ENCODE measurements at places on chromosomes 16 and 17. TPM values are rescaled to one million over a fixed set of nuclear protein-coding genes. Genes with fewer than 3 reads are reported as not detected.

The IL4R gene
- 55.8 TPM for polyA plus RNA-seq

The WNT3 gene
- polyA plus RNA-seq: 0.73 TPM

The STAT3 gene
- 46.6 TPM for polyA plus RNA-seq

The KLHL10 gene
- polyA plus RNA-seq: not detected

The KRT14 gene
- polyA plus RNA-seq: 2.4 TPM

The AOC2 gene
- 0.55 TPM for polyA plus RNA-seq

The PITPNM3 gene
- polyA plus RNA-seq: 1.1 TPM

The PRKCB gene
- 1.1 TPM for polyA plus RNA-seq

The USP43 gene
- 1.5 TPM for polyA plus RNA-seq

The TEX14 gene
- 0.06 TPM for polyA plus RNA-seq

The WDR59 gene
- polyA plus RNA-seq: 12.1 TPM

The SLC6A2 gene
- polyA plus RNA-seq: not detected

The ZNF597 gene
- 0.78 TPM for polyA plus RNA-seq

The LUC7L3 gene
- 1,211 TPM for polyA plus RNA-seq

The KRTAP2-2 gene
- polyA plus RNA-seq: not detected

The CCR7 gene
- 0.92 TPM for polyA plus RNA-seq

The NCBP3 gene
- polyA plus RNA-seq: 31.0 TPM

The HOXB6 gene
- 5.7 TPM for polyA plus RNA-seq

The CDH13 gene
- 0.12 TPM for polyA plus RNA-seq

The SDR42E1 gene
- 2.3 TPM for polyA plus RNA-seq

The ZBTB4 gene
- polyA plus RNA-seq: 18.0 TPM

The NPIPA2 gene
- 1.8 TPM for polyA plus RNA-seq

The DYNC1LI2 gene
- 34.5 TPM for polyA plus RNA-seq

The DPEP1 gene
- polyA plus RNA-seq: 0.62 TPM

The WNK4 gene
- 1.3 TPM for polyA plus RNA-seq

The ACACA gene
- polyA plus RNA-seq: 9.9 TPM

The PRSS36 gene
- polyA plus RNA-seq: 2.1 TPM

The RAB37 gene
- polyA plus RNA-seq: 5.3 TPM

The HOXB2 gene
- polyA plus RNA-seq: 22.2 TPM

The ZP2 gene
- polyA plus RNA-seq: not detected

The TSNAXIP1 gene
- 1.2 TPM for polyA plus RNA-seq

The CCL3 gene
- 2.0 TPM for polyA plus RNA-seq

The DPEP2 gene
- 0.61 TPM for polyA plus RNA-seq

The ENPP7 gene
- not detected for polyA plus RNA-seq

The SERPINF2 gene
- 5.2 TPM for polyA plus RNA-seq

The MT1M gene
- 135 TPM for polyA plus RNA-seq

The GNGT2 gene
- 2.7 TPM for polyA plus RNA-seq

The CCL11 gene
- 80.0 TPM for polyA plus RNA-seq

The FSCN2 gene
- polyA plus RNA-seq: 2.7 TPM

The FOXJ1 gene
- polyA plus RNA-seq: 0.12 TPM

The SLC52A1 gene
- polyA plus RNA-seq: not detected

The KCNH4 gene
- not detected for polyA plus RNA-seq

The IRF8 gene
- 5.2 TPM for polyA plus RNA-seq

The SLC13A2 gene
- 0.15 TPM for polyA plus RNA-seq

The CRHR1 gene
- not detected for polyA plus RNA-seq

The HSD3B7 gene
- 19.5 TPM for polyA plus RNA-seq

The KCNAB3 gene
- polyA plus RNA-seq: 0.87 TPM

The GNG13 gene
- polyA plus RNA-seq: not detected
